NCI-H187 treated with DMSO at 0.1 percent for 48 hours (cell line): ENCODE measurements at places on chromosomes 5 and 9.

DNA sequence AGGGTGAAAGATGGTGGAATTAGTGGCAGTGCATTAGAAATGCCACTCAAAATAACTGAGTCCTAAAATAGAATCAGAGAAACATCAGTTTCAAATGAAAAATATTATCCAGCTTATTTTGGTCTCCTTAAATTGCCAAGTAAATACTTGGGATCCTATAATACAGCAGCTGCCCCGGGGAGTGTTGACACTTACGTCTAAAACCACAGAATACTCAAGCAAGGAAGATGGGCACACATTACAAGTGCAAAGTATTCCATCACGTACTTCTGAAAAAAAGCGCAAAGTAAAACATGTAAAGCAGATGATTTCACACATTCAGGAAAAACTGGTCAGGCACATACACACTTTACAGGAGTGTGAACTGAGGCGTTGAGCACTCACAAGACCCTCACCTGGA, 2.4 kb upstream of the ARHGEF37 start:
- peak; percentile 30 for DNase-seq

DNA sequence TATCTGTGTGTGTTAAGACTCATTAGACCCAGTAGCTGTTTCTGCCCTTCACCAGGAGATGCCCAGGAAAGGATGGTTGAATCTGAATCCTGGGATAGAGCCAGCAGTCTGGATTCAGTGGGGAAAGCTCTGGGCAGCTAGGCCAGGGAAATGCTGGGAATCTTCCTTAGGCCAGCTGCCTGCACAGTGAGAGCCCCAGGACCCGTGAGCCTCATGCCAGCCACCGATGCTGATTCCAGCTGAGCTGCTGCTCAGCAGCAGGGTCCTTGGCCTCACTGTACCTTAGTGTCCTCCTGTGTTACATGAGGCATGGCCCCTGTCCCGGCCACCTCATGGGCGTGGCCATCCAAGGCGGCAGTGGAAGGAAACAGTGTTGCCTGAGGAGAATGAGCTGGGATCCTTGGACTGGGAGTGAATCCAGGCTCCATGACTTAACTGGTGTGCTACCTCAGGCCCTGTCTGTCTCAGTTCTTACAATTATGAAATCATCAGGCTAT, 87.1 kb downstream of the AMBP start:
- DNase-seq: no peak

- no peak for DNase-seq
Measured at GRCh38 chr5:137164961-137165360, 334.2 kb downstream of the SPOCK1 start.

GRCh38 chr5:109167586-109167985, 242.2 kb downstream of the PJA2 start:
- DNase-seq: no peak

GRCh38 chr5:173745557-173745956, 129.1 kb upstream of the BOD1 start:
- DNase-seq: no peak
